ENCODE measurements at places on chromosomes 6 and 20. TPM values are rescaled to one million over a fixed set of nuclear protein-coding genes. Genes with fewer than 3 reads are reported as not detected.

The EYA2 gene
- not detected for total RNA-seq

The TSBP1 gene
- total RNA-seq, result not detected

The CLPSL1 gene
- not detected for total RNA-seq

The MOCS1 gene
- 2.0 TPM for total RNA-seq

The SPAG4 gene
- total RNA-seq, result 6.3 TPM

The CPNE5 gene
- 2.9 TPM for total RNA-seq

The RSPH4A gene
- total RNA-seq, result 0.95 TPM

The ACTL10 gene
- total RNA-seq, result 4.3 TPM

The HTR1B gene
- not detected for total RNA-seq
